ENCODE measurements at places on chromosomes 2 and 18.

DNA sequence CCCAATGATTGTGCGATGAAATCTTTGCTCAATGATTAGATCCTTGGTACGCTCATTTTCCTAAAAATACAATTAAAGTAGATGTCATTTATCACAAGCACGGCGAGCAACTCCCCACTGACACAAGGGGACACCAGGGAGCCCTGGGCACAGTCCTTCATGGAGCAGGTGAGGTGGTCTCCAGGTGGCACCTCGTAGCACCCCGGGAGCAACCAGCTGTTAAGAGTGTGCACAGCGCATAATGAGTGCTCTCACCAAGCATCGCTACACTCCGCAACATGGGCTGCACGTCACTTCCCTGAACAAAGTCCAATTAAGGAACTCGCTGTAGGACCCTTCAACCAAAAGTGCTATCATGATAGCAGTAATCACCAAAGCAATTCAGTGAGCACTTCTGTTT is 59.8 kb downstream of the ANO7 start:
- no peak for DNase-seq

DNA sequence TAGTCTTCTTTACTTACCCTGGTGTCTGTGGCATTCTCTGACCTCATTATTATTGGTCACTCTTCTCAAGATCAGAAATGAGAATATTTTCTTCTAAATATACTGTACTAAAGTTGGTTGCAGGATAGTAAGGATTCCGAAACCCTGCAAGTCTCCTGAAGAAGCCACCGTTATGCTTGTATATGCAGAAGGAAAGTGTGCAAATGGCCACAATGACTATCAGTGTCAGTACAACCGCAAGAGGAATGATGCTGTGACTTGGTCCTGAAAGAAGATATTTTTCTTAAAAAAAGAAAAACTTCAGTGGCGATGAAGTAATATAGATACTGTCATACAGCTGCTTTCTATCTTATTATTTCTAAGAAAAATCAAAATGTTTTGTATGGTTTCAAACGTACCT is 120.7 kb downstream of the PLA2R1 start:
- no peak for DNase-seq

GRCh38 chr2:188580738-188581137 is 289.1 kb downstream of the GULP1 start:
- no peak for DNase-seq

GRCh38 chr2:197088694-197089093 is 162.2 kb upstream of the PGAP1 start:
- no peak for DNase-seq

GRCh38 chr2:5442736-5443135 is 249.4 kb upstream of the SOX11 start:
- DNase-seq: no peak

- no peak for DNase-seq
Observed at GRCh38 chr2:126475031-126475430, 180.9 kb upstream of the GYPC start.

- no peak for DNase-seq
Observed at GRCh38 chr2:200040831-200041230, 85.4 kb downstream of the MAIP1 start.
